Fibroblast of mammary gland (primary cell): ENCODE measurements at places on chromosomes 12 and 14.

DNA sequence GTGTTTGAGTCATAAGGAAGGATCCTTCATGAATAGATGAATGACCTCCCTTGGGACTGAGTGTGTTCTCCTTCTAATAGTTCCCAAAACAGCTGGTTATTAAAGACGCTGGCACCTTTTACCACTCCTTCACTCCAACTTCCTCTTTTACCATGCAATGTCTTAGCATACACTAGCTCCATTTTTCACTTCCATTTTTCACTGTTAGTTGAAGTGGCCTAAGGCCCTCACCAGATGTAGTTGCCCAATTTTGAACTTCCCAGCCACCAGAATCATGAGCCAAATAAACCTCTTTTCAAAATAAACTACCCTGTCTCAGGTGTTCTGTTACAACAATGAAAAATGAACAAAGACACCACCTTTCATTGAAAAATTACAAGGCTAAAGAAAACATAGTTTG is 64.7 kb downstream of the GPR65 start:
- no peak for DNase-seq

DNA sequence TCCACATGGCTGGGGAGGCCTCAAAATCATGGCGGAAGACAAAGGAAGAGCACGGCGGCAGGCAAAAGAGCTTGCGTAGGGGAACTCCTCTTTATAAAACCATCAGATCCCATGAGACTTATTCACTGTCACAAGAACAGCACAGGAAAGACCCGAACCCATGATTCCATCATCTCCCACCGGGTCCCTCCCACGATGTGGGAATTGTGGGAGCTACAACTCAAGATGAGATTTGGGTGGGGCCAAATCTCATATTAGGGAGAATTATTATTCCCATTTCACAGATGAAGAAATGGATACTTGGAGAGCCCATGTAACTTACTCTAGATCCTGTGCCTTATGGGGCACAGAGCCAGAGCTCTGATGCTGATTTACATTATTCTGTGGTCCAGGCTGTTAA is 322.6 kb downstream of the PCNX1 start:
- DNase-seq: no peak

DNA sequence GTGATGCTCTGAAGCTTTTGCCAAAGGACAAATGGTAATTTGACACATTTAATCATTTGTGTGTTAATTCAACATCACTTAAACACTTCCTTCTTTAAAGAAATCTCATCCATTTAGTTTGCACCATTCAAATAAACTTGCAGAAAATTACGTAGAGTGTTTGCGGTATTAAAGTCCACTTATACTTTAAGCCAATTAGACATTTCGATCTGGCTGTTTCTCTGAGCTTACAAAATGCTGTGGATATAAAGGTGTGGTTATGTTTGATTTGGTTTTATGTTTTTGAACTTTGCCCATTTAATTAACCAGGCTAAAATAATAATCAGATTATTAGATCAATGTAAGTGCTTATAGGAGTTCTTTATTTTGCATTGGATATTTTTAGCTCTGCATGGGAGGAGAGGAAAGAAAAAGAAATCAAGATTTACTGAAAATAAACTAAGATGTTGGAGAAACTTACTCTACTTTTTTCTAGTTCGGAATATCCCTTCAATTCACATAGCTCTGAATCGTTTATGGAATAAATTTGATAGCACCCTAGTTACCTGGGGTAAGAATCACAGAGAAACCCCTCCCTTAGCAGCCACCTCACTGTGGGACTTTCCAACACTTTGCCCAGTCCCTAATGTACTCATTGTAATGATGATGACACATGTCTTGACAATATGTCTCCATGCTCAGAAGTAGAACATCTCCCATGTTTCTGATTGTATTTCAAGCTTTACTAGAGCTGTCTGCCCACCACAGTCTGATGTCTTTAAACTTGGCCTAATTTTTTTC is 268.0 kb downstream of the BTG1 start:
- no peak for DNase-seq

GRCh38 chr12:125185740-125186470 is 120.7 kb downstream of the AACS start:
- peak; percentile 52 for DNase-seq

DNA sequence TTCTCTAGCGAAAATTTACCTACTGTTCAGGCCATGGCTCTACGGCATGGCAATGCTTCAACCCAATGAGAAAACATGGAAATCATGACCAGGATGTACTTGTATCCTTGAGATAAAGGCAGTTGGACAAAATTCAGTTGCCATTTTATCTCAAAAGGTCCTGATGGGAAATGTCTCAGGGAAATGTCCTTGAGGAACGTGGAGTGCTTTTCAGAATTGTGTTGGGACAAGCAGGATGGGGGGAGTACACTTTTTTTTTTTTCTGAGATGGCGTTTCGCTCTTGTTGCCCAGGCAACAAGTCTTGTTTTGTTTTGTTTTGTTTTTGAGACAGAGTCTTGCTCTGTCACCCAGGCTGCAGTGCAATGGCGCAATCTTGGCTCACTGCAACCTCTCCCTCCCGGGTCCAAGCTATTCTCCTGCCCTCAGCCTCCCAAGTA is 86.8 kb upstream of the EIF5 start:
- DNase-seq: no peak

GRCh38 chr14:67270145-67270753 is 29.0 kb downstream of the PALS1 start:
- no peak for DNase-seq

- DNase-seq: peak; percentile 46
Observed at GRCh38 chr12:111298582-111299436, 70.1 kb downstream of the PHETA1 start.

DNA sequence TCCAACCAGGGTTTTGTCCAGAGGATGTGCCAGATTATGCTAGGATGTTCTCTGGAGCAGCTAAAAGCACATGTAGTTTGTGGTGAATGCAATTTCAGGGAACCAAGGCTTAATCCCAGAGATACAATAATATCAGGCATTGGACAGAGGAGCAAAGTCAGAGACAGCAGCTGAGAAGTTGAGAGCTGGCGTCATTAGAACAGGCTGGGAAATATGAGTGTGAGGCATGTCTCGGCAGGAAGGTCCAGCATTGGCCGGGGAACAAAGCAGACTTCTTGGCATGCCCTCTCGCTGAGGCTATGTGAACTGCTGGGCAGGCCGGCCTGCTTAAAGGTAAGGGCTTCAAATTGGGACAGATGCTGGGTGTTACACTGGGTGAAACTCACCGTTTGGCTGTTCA is 125.4 kb downstream of the CAND1 start:
- DNase-seq: peak; percentile 72

- peak; percentile 92 for DNase-seq
Observed at GRCh38 chr12:92561543-92561899, 141.3 kb upstream of the PLEKHG7 start.

DNA sequence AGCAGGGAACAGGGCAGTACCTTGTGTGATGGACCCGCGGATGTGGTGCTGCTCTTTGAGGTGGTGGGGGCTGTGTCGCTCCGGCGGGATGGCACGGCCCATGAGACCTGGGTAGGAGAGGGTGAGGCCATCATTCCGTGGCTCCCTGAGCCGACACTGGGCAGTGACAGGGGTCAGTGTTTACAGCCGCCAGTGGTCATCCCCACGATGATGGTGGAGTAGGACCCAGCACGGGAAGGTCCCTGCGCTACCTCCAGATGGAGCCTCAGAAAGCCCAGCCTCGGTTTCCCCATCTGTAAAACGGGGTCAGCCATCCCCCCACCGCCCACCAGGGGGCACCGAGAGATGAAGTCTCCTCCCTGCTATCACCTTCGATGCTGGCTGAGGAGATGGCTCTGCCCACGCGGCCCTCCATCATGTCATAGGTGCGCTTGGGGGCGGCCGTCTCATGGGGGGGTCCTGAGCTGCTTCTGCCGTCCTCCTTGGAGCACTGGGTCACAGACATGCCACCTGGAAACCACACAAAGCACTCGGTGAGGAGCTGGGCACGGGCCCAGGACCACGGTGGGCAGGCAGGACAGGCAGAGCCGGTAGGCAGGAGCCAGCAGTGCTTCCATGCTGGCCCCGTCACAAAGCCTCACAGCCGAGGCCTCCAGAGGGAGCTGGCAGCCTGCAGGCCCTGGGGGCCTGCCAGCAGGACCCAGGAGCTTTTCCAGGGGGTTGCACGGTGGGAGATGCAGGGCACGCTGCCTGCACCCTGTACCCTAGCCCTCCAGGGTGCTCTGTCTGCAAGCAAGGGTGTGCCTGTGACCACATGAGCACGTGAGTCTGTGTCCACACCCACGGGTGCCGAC is 53.1 kb downstream of the RFLNA start:
- DNase-seq: no peak

DNA sequence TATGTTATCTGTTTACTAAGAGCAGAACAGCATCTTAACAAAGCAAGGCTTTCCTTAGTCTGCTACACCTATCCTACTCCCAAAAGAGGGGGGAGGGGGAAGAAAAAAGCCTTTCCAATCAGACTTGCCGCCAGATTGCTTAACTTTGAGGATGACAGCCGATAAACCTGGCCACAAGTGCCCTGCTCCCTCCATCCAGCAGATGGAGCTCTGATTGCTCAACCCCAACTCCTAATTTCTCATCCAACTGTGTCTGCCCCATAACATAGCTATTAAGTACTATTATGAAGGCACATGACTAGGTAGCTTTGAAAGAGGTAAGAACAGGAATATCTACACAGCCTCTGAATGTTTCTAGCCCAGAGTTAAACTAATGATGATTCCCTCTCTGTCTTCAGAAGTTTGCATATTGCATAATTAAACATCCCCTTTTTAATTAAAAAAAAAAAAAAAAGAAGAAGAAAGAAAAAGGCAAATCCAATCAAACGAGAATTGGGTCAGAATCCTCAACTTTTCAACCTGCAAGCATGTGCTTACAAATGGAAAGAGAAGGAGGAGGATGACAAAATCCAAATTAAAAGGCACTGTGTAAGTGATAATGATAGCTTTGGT is 247.4 kb downstream of the GALC start:
- peak; percentile 53 for DNase-seq

DNA sequence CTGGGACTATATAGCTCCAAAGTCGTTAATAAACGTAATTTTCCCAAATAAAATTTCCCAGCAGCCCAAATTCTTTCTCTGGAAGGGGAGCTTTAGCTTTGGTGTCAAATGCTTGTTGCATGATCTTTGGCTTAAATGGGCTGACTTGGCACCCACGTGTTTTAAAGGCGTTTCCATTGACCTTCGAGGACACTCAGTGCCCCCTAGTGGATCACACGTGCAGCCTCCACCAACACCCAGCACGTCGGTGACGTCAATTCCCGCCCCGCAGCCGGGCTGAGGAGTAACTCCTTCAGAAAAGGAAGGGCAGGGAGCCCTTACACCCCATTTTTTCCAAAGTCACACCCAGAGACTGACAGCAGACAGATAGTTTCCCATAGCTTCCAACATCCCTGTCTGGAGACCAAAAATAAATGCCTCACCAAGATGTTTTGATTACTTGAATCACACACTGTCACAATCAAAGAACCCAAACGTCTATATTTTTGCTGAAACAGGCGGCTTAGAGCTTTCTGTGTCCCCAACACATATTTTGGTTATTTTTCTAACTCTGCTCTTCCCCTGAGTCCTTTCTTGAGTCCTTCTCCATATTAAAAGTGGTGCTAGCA is 707.9 kb downstream of the AACS start:
- DNase-seq: peak; percentile 6

GRCh38 chr14:89794096-89794495 is 160.4 kb downstream of the EFCAB11 start:
- no peak for DNase-seq

DNA sequence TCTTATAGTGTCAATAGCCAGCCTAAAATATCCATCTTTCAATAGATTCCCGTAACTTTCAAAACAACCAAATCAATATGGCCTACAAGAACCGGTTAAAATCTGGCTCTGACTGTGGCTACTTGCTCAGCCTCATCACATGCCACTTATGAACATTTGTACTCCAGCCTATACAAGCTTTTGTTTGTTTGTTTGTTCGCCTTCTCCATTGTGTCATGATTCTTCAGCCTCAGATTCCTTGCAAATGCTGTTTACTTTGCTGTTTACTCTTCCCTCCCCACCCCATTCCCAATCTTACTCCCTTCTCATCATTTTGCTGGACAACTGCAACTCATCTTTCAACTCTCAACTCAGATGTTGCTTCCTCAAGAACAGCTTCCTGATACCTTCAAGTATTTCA is 161.2 kb downstream of the CAPZA3 start:
- no peak for DNase-seq

GRCh38 chr14:45003924-45004323 is 41.9 kb downstream of the TOGARAM1 start:
- no peak for DNase-seq

DNA sequence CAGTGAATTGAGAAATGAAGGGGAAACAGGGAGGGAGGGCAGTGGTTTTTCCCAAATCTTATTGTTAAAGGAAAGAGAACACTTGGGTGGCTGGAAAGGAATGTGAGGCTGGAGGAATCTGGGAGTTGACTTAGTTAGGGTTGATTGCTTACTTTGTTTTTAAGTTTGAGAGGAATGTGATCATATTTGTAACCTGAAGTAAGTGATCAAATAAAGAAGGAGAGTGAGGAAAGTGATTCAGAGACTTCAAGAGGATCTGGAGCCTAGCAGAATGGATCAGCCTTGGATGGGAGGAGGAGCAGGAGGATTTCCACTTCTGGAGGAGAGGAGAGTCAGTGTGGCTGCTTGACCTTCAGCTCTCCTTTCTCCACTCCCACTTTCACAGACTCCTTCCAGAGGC is 6.0 kb upstream of the LRP6 start:
- no peak for DNase-seq

DNA sequence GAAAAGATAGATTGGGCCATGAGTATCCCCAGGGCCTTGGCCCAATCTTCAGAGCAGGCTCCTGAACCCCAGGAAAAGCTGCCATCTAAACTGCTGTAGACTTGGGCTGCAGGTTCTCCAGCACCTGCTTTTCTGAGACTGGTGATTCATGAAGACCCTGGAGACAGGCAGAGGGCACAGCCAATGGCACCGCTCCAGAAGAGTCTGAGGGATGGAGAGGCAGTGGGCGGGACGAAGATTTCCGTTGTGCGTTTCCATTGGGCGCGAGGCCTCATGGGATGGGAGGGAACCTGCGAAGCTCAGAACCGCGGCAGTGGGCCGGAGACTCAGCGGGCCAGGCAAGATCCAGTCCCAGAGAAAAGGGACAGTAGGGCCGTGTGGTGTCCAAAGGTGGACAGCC is 375.1 kb downstream of the IPO8 start:
- DNase-seq: no peak

DNA sequence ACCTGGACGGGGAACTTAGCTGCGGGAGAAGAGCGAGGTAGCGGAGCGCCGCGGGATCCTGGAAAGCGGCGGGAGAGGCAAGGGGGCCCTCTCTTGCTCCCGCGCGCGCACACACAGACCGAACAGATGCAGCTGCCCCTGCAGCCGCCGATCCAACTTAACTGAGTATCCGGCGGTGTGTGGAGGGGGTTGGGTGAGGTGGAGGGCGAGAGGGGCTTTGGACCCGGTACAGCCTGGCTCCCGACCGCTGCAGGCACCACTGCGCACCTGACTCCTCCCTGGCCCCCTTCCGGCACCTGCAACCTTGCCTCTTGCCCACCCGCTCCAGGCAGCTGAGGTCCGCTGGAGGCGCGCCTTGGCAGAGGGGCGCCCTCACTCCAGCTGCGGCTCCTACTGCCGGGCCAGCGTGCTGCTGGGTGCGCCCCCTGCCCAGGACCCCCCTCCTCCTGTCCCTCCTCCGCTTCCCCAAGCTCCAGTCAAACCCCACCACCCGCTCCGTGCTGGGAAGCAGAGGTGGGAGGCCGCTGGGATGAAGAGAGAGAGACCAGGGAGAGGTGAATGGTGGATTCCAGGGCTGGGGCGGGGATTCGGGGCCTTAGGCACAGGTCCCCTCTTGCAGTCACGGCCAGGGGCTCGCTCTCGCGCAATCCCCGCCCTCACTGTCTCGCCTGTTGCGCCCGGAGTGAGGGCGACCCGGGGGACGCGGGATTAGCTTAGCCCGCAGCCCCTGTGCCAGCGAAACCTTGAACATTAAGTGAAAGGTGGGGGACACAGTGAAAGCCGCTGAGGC is 2.6 kb downstream of the DIO3 start:
- DNase-seq: no peak

GRCh38 chr12:103715494-103715893 is 125.5 kb downstream of the NT5DC3 start:
- DNase-seq: no peak
